ENCODE measurements at places on chromosomes 7 and 10. TPM values are rescaled to one million over a fixed set of nuclear protein-coding genes. Genes with fewer than 3 reads are reported as not detected.
A peak's percentile ranks its signal among the peaks of the same experiment; 100 is the strongest.

- no peak for DNase-seq
Measured at GRCh38 chr10:119461923-119462322, 80.6 kb downstream of the RGS10 start.

- peak; percentile 66 for DNase-seq
Measured at GRCh38 chr7:105014693-105015389, 836 bp downstream of the KMT2E start.

DNA sequence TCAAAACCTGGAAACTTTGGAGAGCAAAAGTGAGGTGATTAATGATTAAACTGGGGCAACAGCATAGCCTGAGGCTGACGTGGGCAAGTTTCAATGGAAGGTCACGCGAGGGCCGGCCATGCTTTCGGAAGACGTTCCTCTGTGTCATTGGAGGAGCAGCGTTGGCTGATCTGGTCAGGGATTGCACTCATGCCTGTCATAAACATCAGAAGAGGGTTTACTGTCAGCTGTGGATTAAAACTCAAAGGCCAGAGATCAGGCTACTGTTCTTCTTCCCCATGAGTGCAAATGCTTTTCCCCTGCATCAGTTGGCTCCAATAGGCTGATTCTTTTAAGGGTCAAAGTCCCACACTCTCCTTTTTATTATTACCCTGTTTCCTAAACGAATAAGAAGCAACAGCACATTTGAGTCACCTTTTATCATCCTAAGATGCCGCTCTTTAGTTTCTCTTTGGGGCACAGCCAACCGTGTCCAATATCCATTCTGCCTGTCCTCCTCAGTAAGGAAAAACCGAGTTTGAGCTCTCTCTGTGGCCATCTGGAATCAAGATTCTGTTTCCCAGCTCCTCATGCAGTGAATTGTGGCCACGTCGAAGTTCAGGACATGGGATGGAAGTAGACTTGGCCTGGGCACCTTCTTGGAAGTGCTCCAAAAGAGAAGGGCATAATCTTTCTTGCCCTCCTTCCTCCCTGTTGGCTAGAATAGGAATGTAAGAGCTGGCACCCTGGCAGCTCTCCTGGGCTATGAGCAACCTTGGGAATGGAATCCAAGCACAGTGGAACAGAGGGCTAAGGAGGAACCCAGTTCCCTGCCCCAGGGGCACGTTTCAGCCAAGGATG, 62.5 kb upstream of the INSIG1 start:
- no peak for DNase-seq

The NODAL gene
- total RNA-seq: not detected

- no peak for DNase-seq
Measured at GRCh38 chr10:85645053-85645452, 721.5 kb downstream of the GRID1 start.

GRCh38 chr7:127870231-127870907, 160.9 kb downstream of the LRRC4 start:
- DNase-seq: no peak

The OPN4 gene
- total RNA-seq: not detected

The ASB10 gene
- not detected for total RNA-seq

The CNPY1 gene
- not detected for total RNA-seq

DNA sequence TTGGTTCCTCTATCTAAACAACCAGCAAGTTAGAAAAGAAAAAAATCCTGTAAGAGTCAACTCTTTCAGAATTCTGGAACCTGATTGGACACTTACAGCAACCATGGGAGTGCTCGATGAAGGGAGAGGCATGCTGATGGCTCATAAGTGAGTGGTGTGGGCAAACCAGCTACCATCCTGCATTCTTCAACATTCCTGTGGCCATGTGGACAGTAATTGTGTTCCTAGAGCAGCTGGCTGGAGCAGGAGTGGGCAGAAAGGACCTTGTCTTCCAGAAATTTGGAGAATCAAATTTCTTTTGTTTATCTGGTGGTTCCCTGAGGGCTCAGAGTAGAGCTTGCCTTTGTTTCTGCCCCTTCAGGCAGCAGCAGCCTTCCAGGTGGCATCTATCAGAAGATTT, 22.5 kb upstream of the MYL7 start:
- DNase-seq: no peak

- no peak for DNase-seq
Measured at GRCh38 chr10:89814278-89814677, 112.9 kb downstream of the KIF20B start.

DNA sequence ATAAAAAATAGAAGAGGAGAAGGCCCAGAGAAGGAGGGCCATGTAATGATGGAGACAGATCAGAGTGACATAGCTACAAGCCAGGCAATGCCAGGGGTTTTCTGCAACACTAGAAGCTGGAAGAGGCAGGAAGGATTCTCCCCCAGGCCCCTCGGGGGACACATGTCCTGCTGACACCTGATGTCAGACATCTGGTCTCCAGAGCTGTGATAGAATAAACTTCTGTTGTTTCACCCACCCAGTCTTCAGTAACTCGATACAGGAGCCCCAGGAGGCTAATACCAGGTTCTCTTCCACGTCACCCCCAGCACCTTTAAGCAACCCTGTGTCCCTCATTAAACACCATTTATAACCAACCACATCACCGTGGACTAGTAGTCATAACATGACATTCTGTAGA, 94.9 kb downstream of the TMEM130 start:
- DNase-seq: no peak

The NACAD gene
- 6.8 TPM for total RNA-seq

DNA sequence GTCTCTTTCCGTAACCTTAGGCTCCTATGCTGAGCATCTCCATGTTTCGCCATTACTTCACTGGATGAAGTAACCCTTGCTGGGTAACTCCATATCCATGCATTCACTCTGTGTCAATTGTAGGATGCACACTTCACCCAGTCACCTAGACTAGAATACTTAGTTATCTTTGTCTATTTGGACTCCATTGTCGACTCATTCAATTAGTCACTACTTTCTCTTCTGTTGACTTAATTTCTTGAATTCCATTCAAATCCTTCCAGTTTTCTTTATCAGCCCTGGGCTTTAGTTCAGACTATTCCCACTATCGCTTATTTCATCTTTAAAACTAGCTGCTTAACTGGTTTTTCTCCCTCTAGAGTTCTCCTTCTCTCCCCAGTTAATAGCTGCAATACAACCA, 111.3 kb upstream of the TNS3 start:
- no peak for DNase-seq

The RINT1 gene
- 17.7 TPM for total RNA-seq
